Activated CD4-positive, alpha-beta T cell treated with anti-CD3 and anti-CD28 coated beads, Interleukin-2, amount 50 U/mL, for 1 hour (primary cell): ENCODE measurements at places on chromosomes 5 and 9.

DNA sequence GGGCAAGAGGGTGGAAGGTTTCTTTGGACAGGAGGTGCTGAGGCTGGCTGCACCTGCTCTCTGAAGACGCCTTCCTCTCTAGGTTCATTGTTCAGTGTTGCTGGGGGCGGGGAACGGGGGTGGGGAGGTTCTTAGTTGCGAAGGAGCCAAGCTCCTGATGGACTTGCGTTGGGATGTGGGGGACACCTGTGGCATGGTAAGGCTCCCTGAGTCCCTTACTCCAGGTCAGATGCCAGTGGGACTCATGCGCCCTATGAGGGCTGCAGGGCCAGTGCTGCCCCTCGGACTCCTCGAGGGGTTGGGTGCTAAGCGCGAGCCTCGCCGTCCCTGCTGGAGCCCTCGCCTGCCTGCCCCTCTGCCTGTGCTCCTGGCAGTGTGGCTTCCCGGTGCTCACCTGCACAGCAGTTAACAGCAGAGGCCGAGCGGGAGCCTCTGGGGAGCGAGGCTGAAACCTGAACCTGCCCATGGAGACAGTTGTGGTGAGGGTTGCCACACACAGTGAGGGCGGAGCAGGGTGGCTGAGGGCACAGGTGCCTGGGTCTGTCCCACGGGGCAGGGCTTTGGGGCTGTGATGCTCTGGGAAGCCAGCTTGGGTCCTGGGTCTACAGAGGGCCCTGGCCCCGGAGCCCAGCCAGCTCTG is 5.5 kb downstream of the RNU6ATAC start:
- DNase-seq, result no peak

GRCh38 chr5:143680672-143681259 is 131.2 kb upstream of the HMHB1 start:
- DNase-seq, result no peak

DNA sequence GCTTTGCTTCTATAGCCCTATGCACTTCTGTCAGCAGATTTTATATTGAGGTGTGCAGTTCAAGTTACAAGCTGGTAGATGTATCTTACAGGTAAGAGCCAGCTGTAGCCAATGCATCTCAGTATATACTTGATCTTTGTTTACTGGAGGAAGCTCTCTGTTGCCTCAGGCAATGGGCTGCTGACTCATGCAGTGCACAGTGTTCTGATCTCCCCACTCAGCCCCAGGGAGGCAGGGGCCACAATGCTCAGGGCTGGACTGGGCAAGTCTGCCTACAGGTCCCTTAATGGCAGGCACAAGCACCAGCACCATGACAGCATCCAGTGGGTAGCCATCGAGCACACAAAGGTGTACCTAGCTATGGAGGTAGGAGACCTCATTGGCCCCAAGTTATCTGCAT is 178.8 kb upstream of the CDH10 start:
- no peak for DNase-seq

- no peak for DNase-seq
Measured at GRCh38 chr5:151903243-151903653, 21.4 kb downstream of the GLRA1 start.

- no peak for DNase-seq
Measured at GRCh38 chr5:137279521-137280231, 219.4 kb downstream of the SPOCK1 start.

- DNase-seq, result no peak
Measured at GRCh38 chr9:107486674-107487520, 2.7 kb downstream of the KLF4 start.

- no peak for DNase-seq
Measured at GRCh38 chr9:114830546-114830945, 24.7 kb upstream of the TNFSF15 start.

GRCh38 chr5:172050080-172050479 is 43.6 kb upstream of the FBXW11 start:
- no peak for DNase-seq

- DNase-seq, result no peak
Measured at GRCh38 chr9:99327667-99328066, 105.6 kb downstream of the SEC61B start.

DNA sequence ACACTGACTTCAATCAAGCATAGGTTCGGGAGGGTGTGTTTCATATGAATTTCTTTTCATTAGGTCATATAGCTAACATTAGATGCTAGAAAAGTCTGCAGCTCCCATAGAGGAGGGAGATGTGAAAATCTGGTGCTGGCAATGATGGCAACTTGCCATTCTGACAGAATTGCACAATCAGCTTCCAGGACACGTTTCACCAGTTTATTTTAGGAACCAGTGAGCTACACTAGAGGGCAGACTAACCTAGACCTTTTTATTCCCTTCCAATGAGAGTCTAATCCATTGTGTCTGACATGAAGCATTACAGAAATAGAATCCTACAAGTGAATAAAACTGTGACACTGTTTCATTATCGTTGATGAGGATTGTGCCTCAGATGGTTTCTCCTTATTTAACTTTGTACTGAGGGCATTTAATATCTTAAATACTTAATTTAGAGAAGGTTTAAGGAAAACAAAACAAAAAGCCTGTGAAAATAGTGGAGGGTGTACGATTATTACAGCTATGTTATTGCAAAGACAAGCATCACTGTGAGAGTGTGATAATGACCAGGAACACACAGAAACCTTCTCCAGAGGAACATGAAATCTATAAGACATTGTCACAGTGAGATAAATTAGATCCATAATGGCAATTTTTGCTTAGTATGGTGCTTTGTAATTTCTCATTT is 363.3 kb upstream of the RPS23 start:
- no peak for DNase-seq

- no peak for DNase-seq
Measured at GRCh38 chr9:132245465-132245864, 83.6 kb downstream of the NTNG2 start.

DNA sequence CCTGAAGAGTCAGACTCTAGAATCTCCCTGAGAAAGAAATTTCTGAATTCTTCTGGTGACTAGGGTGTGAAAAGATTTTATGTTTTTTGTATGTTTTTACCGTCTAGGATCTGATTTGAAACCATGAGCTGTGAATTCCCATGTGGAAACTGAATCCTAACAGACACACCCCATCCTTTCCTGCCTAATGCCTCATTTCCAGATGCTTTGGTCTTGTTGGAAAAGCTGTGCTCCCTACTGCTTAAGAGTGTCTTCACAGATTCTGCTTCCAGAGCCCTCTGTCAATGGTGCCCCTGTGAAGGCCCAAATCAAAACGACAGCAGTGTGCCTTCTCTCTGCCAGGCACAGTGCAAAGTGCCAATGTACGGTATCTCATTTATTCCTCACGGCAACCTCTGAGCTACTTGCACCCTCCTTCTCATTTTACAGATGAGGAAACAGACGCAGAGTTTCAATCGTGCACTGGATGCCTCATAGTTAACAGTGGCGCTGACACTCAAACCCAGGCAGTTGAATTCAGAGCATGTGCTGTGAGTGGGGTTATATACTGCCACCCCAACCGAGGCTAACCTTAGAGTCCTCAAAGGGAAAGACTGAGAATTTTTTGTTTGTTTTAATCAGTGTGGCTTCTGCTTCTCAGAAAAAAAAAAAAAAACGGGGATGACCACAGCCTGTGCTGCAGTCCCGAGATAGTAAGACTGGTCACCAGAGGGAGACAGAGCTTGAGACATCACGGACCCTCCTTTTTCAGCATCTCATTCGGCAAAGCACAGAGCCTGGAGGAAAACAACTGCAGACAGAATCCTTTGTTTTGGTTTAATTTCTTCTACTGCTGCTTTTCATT is 188.4 kb downstream of the SNCAIP start:
- DNase-seq, result no peak

DNA sequence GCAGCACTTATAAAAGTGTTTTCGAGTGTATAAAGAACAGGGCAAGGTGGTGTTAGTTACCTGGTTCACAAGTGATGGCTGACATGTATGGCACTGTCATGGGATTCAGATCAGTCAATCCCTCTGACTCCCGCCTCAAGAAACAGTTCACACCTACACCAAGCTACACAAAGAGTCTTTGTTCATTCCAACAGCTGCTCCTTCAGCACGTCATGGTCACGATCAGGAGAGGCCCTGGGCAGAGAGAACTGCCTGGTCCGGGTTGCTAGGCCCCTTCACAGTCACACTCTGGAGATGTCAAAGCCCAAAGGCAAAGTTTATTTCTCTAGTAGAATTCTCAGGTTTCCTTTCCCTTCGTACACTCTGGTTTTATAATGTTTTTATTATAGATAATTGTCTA is 426.7 kb downstream of the ZSWIM6 start:
- DNase-seq, result no peak

DNA sequence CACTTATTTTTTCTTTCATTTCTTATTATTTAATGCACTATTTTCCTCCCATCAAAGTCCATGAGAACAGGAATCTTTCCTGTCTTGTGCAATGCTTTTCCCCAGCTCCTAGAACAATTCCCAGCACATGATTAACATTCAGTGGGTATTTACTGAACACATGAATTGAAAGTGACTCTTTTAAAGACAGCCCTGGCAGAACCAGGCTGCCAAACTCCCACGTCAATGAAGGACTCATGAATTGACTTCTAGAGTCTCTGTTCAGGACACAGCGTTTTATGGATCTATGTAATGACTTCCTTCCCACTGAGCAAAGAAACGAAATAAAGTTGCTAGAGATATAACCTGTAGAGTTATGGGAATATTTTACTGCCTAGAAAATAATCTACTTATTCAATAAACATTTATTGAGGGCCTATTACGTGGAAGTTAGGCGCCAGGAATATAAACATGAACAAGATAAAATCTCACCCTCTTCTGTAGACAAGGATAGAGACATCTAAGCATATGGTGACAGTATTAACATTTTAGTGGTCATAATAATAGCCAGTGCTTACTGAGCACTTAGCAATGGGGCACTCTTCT is 485.9 kb upstream of the KLF4 start:
- DNase-seq, result no peak

DNA sequence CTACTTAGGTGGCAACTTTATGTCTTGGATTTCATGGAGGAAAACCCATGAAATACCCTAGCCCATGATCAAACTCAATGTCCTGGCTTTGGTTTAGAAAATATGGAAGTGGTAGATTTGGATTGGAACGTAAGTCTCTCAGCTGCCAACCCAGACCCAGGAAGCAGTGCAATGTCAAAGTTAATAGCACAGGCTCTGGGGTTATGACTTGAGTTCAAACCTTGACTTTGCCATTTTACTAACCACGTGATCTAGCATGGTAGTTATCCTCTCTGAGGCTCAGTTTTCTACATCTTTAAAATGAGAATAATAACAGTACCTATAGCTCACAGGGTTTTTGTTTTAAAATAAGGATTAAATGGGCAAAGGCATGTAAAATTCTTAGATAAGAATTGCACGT is 13.8 kb downstream of the FYB1 start:
- no peak for DNase-seq

DNA sequence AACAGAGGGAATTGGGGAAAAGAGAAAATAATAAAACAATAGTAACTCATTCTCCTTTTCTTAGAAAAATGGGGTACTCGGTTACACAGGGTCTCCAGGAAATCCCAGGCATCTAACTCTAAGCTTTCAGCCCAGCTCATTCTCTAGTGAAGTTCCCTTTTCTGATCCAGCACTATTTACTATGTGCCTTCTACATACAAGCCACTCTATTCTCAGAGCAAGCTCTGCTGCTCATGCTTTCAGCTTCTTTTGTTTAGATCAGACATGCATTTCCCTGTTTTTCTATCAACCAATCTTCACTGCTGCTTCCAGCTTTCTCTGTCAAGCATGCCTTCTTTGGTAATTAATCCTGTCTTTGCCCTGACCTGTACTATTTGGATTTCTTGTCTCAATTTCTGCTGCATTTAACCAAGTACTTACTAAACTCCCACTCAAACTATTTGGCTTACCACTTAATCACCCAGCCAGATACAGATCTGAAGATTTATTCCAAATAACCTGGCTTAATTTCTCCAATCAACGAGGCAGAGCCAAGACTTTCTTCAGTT is 25.3 kb downstream of the OSMR start:
- DNase-seq, result no peak

DNA sequence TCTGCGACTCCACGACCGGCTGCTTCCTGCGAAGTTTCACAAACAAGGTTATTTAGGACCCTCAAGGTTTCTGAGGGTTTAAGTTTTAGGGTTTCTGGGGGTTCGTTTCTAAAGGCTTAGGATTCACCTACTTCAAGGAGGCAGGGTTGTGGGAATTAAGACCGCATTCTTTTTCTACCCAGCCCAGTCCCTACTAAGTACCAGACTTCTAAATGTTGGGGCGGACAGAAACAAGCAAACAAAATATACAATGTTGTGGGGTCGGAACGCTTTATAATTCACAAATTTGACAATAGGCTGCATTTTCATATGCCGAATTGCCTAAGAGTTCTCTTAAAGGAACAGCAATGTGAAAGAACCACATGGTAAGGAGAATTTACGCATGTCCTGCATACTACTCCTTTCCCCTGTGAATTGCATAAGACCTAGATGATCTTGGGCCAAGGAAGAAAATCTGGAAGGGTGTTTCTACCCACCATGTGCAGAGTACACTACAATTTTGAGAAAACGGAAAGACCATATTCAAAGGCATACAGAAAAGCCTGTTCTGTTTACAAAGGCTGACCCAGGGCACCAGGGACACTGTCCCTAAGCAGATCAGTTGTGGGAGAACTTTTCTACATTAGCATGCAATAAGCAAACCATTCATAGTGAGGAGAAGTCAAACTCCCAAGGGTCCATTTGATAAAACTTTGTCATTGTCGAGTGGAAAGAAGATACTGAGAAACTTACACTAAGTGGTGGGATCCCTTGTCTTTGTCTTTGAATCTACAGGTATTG is 457.3 kb downstream of the RAB3C start:
- no peak for DNase-seq

DNA sequence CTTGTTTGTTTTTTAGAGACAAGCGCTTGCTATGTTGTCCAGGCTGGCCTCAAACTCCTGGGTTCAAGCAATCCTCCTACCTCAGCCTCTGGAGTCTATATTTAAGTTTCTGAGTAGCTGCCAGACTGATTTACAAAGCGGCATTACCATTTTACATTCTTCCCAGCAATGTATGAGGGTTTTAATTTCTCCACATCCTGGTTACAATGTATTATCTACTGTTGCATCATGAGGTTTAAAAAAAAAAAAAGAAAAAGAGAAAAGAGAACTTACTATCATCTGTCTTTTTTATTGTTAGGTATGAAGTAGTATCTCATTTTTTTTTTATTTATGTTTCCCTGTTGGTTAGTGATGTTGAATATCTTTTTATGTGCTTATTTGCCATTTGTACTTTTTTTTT is 18.9 kb upstream of the CLINT1 start:
- DNase-seq, result no peak

- DNase-seq, result no peak
Measured at GRCh38 chr5:122473138-122473843, 161.3 kb downstream of the SNCAIP start.

DNA sequence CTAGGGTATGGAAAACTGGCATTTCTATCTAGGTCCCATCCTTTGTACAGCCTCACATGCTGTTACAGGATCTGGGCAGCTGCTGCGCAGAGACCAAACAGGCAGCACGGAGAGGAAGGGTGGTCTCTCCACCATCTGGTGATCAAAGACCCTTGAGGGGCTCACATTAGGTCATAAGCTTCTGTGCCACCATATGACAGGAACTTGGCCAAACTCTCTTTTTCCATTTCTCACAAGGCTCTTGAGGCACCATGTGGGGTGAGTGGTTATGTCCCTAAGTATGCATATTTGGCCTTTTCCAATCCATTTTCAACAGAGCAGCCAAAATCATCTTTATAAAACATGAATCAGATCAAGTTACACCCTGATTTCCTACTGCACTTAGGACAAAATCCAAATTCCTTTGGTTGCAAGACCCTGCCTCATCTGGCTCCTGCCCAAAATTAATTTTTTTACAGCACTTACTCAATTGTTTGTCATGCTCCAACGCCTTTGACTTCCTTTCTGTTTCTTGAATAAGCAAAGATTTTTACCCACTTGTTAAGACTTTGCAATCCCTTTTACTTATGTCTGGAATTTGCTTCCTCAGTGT is 730.0 kb downstream of the MAT2B start:
- DNase-seq, result no peak
